ENCODE measurements at places on chromosomes 2 and 18.

DNA sequence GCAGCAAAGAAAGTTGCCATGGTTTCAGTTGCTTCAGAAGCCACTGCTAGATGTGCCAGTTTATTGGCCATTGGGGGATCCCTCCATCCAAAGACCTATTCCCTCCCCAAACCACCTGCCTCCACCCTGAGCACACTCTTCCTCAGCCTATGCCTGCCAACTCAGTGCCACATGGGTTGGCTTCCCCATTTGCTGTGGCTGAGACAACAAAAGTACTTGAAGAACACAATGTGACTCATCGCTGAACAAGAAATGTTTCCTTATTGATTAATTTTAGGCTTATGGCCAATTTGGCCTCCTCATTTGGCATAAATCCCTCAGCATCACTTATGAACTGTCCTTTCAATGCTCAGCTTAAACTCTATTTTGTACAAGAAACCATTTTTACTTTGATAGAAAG, 215.9 kb downstream of the TMEM247 start:
- DNase-seq: no peak

GRCh38 chr2:10305254-10305635, 2.5 kb downstream of the HPCAL1 start:
- no peak for DNase-seq

- DNase-seq: no peak
Measured at GRCh38 chr2:3491716-3492474, 27.4 kb downstream of the ADI1 start.

DNA sequence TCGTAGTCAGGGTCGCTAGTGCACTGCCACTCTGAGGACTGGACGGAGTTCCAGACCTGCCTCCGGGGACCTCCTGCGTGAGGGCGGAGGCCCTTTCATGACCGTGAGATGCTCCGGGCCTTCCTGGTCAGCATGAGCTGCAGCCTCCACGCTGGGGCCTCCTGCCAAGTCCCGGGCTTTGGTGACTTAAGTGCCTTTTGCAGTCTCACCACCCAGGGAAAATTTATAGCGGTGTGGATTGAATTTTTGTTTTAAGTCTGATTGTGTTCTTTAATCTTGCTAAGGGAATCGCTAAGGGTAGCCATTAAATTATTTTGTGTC, 33.6 kb downstream of the CHRNA1 start:
- DNase-seq: no peak

DNA sequence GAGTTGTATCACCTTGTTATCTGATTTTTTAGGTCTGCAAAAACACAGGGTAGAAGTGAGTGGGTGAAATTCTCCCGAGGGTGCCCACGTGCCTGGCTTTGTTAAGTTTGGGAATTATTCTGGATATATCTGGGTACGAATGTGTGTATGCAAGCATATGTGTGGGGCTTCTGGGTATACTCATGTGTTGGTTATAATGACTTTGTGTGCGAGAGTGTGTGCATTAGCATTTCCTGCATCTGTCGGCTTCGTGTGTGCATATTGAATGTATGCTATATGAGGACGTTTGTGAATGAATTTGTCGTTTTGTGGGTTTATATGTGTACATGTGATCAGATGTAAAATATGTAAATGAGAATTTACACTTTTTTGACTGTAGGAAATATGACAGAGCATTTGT, 13.8 kb upstream of the DNAJC27 start:
- DNase-seq: no peak

- DNase-seq: no peak
Measured at GRCh38 chr18:51588616-51589015, 391.1 kb upstream of the MEX3C start.

DNA sequence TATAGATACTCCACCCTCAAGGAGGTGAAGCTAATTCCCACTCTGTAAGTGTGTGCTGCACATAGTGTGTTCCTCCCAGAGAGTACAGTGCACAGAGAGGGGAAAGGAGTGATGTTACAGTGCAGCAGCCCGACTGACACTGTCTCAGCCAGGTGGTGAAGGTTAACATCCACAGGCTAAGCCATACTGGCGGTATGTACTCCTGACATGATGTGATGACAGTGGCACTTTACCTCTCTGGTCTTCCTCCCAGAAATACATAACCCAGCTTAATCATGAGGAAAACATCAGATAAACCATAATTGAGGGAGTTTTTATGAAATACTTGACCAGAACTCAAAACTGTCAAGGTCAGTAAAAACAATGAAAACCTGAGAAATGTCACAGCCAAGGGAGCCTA, 107.1 kb downstream of the RAB3GAP1 start:
- no peak for DNase-seq

DNA sequence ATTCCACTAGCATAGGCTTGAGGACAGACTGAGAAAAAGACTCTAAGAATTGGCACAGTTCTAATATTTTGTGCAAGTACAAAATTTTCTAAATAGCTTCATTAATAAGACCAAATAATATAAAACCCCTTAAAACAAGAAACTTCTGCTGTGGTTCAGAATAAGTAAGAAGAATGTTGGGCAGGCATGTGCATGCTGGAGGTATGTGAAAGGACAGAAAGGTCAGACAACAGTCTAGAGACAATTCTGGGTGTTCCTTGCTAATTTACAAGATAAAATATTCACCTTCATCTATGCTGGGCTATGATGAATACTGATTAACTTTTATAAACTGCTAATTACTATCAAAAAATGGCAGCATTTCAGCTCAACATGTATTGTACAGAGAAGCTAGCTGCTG, 14.9 kb downstream of the CEBPZOS start:
- DNase-seq: no peak

DNA sequence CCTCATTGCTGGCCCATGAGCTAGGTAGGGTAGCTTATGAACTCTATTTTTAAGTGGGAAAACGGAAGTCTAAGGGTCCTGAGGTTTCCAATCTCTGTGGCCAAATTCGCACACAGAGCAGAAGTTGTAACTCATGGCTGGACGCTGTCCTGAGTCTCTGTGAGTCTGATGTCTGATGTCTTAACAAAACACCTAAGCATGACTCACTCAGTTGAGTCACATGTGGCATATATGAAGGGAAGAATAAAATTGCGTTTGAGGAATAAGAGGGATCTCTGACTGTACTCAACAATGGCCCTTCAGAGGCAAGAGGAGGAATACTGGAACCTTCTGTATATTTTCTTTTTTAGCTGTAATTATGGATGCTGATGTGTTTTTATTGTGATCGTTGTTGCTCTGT, 569.7 kb downstream of the RIT2 start:
- peak; percentile 55 for DNase-seq

DNA sequence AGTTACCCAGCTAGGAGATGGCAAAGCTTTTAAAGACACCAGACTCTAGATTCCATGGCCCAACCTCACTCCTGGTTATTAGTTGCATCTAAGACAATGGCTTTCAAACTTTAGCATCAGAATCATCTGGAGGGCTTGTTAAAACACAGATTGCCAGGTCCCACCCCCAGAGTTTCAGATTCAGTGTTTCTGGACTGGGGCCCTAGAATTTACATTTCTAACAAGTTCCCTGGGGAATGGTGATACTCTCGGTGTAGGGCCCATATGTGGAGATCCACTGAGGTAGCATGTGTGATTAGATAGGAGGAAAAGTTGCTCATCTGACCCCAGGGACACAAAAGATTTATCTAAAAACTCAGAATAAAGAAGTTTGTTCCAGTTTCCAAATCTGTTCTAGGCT, 14.5 kb upstream of the TTR start:
- no peak for DNase-seq

- no peak for DNase-seq
Measured at GRCh38 chr2:31078011-31078410, 60.2 kb downstream of the GALNT14 start.

DNA sequence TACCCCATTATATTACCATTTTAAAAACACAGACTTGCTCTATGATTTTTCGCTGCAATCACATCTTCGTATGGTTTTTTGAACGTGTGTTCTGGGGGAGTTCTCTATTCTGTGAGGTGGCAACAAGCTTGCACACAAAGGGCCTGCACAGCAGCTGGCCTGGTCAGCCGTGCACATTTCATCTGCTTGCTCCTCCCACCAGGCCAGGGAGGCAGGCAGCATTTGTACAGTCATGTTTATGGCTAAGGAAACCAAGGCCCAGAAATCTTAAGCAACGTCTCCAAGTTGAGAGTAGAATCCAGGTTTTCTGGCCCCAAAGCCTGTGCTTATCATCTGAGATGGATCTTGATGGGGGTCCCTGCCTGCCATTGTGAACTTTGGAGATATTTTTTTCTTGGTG, 106.4 kb upstream of the SMIM21 start:
- no peak for DNase-seq

- no peak for DNase-seq
Measured at GRCh38 chr18:48987821-48988220, 37.1 kb upstream of the SMAD7 start.

DNA sequence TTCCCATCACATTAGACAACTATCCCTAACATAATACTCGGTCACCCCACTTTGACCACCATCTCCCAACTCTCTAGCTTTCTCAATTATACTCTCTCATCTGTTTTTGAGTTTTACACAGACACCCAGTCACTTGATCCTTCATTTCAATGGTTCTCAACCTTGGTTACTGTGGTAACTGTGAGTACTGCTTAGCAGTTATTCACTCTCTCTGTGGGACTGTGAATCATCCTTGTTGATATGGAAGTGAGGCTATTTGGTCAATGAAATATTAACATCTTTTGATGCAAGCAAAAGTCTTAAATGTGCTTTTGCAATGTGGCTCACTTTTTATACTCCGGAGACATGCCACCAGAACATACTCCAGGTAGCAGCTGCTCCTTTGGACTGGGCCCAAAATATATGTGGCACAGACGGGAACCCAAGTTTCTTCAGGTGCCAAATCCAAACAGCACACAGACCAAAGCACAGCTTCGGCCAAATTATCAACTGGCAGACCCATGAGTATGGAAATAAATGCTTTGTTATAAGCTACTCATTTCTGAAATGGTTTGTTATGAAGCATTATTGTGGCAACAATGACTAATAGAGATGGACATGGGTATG, 75.0 kb upstream of the SLC25A52 start:
- DNase-seq: no peak

DNA sequence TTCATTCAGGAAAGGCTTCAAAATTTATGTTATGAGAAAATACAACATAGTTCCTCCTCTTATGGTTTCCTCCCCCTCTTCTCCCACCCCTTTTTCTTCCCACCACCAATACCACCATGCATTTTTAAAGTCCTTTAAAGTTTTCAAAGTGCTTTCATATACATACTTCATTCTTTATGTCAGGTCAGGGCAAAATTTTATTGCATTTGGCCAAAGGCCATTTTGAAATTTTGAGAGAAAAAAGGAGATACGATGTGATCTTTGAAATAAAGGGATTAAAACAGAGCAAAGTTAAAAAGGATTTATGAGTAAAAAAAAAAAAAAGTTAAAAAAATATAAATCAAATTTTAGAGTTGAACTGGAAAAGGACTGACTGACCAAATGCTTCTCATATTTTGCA, 792.5 kb upstream of the FANCL start:
- DNase-seq: no peak

DNA sequence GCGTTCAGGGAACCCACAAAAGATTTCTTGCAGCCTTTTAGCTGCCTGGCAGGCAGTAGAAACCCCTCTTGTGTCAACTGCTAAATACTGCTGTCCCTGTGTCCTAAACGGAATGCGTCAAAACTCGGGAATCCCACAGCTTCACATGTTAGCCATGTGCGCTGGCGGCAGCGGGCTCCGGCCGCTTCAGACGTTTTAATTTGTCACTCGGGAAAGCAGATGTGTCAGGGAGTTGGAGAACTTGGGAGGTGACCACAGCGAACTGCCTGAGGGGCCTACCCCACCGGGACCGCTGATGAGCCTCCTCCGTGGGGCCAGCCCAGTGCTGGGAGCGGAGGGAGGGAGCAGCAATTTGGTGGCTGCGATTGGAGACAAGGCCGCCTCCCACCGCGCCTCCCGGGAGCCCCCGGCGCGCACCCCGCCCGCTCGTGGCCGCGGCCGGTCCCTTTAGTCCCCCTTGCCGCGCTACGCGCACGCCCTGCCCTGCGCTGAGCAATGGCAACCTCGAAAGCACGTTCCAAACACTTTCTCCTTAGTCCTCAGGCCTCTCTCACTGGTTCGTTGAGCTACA, 146.1 kb upstream of the SATB2 start:
- peak; percentile 82 for DNase-seq

GRCh38 chr2:39107156-39107555, 13.7 kb downstream of the SOS1 start:
- DNase-seq: peak; percentile 27

DNA sequence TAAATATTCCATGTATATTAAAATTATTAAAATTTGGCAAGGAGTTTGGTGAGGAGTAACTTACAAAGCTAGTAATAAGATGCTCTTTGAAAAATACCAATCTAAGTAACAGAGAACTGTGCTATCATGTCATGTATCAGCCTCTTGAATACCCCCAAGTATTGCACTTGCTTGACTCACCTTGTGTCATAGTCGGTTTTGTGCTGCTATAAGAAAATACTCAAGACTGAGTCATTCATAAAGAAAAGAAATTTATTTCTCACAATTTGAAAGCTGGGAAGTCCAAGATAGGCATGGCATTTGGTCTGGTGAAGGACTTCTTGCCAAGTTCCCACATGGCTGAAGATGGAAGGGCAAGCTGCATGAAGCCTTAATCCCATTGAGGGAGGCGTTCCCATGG, 179.2 kb downstream of the MEMO1 start:
- no peak for DNase-seq

GRCh38 chr18:318791-319291, 51.0 kb upstream of the THOC1 start:
- DNase-seq: no peak

- no peak for DNase-seq
Measured at GRCh38 chr2:22444281-22444680, 940.7 kb upstream of the KLHL29 start.

DNA sequence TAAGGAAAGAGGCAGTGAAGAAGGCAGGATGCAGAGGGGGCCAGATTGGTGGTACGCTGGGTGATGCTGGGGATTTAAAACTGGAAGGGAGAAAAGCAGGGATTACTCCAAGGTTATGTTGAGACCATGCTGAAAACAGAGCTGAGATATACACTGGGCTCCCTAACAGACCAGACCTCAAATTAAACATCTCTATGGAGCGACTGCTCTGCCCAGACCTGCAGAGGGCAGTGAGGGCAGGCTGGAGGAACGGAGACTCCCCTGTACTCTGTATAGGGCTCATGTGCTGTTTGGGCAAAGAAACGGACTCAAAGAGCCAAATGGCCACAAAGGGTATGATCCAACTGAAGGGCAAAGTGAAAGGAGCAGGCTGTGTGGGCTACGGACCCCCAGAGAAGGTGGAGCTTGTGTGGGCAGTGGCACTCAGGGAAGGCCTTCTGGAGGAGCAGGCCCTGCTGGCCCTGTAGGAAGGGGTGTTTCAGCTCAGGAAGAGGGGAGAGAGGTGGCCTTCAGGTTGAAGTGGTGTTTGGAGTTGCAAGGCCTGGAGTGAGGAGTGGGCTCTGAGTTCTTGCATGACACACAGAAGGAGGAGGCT, 4.8 kb upstream of the CELF4 start:
- no peak for DNase-seq

GRCh38 chr2:168185583-168186274, 61.7 kb downstream of the STK39 start:
- no peak for DNase-seq

- DNase-seq: no peak
Measured at GRCh38 chr2:15860760-15861159, 79.6 kb upstream of the MYCN start.

Data from fibroblast of skin of abdomen (primary cell).